CMK (cell line): ENCODE measurements at places on chromosomes 7 and 10.

GRCh38 chr7:139118805-139119485 is 9.4 kb upstream of the ZC3HAV1 start:
- DNase-seq = no peak

- no peak for DNase-seq
Measured at GRCh38 chr10:6525599-6526165, 54.4 kb downstream of the PRKCQ start.

- no peak for DNase-seq
Measured at GRCh38 chr10:26310361-26310760, 93.8 kb downstream of the GAD2 start.

DNA sequence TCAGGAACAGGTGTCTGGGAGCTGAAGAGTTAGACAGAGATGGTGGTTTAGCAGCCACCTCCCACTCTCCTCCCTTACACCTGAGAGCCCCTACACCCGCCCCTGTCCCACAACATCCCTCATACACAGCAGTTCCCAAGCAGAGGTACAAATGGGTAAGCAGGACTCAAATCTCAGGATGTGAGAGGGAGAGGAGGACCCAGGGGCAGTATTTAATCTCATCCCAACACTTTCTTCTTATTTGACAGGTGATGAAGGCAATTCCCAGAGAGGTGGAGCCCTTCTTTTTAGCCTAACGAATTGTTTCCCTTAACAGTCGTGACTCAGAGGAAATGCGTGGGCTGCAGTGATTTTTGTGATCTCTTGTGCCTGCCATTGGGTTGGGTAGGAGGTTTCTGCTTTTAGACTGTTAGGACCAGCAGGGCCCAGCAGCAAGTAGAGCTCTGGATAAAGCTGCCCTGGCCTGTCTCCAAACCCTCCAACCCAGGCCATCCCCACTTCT is 191.3 kb downstream of the HECW1 start:
- DNase-seq = no peak

- DNase-seq = no peak
Measured at GRCh38 chr7:134059921-134060320, 67.2 kb upstream of the LRGUK start.

GRCh38 chr10:125822878-125823662 is at the start of the genes BCCIP and UROS:
Gene BCCIP, plus strand, starts transcription at chr10:125823546. Its CDS starts 12 bp downstream, at chr10:125823558.
Gene UROS, minus strand, starts transcription at chr10:125823258. Its CDS starts 6,759 bp downstream, at chr10:125816499.
- DNase-seq = peak; percentile 75

GRCh38 chr10:124429576-124429975 is 10.9 kb upstream of the OAT start:
- DNase-seq = no peak
